ENCODE measurements at places on chromosomes 11 and 22.

DNA sequence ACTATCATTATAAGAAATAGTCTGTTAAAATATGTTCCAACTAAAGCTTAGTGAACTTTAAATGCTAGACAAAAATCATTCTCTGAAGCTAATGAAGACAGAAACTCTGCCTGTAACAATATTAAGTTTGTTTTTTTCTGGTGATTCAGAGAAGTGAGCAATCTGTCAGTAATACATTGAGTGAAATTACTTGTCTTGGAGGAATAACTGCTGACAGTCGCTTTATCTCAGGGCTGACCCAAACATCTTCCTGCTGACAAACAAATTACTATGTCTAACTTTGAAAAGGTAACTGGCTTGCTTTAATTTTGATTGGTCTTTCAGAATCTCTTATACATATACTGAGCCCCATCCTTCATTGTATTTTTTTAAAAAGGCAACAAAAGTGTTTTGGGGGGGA, 264.5 kb downstream of the SOX6 start:
- DNase-seq, result no peak

DNA sequence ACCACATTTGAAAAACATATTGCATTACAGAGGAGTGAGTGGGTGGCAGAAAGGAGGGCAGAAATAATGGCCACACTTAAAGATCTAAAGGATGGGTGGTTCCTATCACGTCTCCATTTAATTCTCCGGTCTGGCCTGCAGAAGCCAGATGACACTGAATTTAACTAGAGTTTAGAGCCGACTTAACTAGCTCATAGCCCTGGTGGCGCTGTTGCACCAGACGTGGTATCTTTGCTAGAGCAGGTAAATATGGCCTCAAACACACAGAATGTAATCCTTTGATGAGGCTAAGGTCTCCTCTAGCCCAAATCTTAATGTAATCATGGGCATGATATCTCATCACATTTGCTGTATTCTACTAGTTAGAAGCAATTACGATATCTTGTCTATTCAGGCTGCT, 51.5 kb upstream of the GAL start:
- no peak for DNase-seq

DNA sequence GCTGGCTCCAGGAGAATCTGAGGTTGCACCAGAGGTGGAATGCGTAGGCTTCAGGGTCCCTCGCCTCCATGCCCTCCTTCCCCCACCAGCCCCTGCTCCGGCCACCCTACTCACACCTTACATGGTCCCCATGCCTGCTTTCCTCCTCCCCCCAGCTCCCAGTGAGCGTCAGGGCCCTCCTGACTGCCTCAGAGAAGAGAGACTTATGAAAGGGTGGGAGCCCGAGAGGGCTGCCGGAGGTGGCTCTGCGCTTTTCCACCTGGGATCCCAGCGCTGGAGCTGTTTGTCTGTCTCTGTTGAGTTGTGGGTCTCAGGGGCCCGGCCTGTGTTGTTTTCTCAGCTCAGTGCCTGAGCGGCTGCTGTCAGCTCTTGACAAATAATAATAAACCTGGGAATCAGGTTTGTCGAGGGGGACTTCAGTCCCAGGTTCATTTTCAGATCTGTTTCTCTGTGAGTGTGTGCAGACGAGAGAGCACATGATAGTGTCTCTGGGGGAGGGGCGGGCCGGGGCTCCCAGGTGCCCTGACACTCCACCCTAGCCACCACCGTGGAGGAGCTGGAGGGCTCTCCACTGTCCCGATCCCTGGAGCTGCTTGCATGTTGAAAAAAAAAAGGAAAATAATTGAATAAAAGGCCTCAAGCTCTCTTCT, 153.7 kb downstream of the FEZ1 start:
- DNase-seq, result no peak

GRCh38 chr11:17554487-17554886, 7.4 kb downstream of the OTOG start:
- DNase-seq, result no peak

DNA sequence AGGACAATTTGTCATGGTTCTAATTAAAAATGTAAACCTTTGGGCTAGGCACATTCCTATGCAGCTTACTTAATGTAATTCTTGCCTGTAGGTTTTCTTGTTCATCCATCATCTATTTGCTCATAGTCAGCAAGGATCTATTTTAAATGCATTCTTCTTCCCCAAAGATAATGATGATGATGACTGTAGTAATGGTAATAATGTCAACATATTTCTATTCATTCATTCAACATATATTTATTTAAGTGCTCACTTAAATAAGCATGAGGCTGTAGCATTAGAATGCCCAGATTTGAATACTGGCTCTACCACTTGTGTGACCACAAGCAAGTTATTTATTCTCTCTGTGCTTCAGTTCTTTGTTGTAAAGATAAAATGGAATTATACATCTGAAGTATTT, 169.6 kb upstream of the SYN3 start:
- no peak for DNase-seq

Measured in stimulated activated CD8-positive, alpha-beta memory T cell treated with anti-CD3 and anti-CD28 coated beads, Interleukin-7, amount 100 ng/mL, for 48 hours (primary cell).